Mesenchymal stem cell (in vitro differentiated cells and primary cell): ENCODE measurements at places on chromosomes 13 and 19.

- DNase-seq = no peak
These were observed 24.3 kb downstream of the CCNA1 start for GRCh38 chr13:36456577-36456976.

GRCh38 chr19:13077240-13077639 lies 25.4 kb downstream of the LYL1 start:
- no peak for DNase-seq

DNA sequence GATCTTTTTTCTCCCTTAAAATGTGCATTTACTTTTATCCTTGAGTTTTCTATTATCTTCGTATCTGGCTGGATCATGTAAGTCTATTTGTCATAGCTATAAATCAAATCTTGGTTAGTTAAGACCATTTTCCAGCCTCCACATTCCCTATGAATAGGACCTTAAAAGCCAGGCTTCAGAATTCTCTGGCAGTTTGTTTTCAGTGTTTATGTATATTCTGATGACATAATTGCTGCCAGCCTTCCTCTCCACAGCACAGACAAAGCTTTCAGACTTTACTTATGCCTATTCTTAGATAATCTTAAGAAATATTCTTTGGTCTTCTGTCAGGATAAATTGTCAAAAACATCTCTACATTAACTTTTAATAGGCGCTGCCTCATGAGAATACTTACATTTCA lies 870.8 kb upstream of the SPRY2 start:
- DNase-seq = peak; percentile 30

- DNase-seq = no peak
These were observed 5.1 kb downstream of the RGCC start for GRCh38 chr13:41462427-41462826.

- no peak for DNase-seq
These were observed 8.5 kb downstream of the TBC1D4 start for GRCh38 chr13:75473468-75473867.

DNA sequence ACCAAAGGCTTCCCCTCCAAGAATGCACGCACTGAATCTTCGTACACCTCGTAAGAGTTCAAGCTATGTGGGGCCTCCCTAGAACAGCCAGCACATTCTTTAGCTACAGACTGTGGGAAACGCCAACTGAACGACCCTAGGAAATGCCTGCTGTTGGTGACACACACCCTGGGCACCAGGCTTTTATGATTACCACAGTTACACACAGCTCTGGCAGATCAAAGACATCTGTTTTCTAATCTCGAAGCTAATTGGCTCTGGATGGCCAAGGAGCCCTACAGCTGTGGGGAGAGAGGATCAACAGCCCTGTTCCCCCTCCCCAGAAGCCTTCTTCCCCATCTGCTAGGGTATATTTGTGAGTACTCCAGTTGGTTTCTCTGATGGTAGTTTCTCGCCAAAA lies 123.0 kb downstream of the COL4A1 start:
- no peak for DNase-seq

GRCh38 chr19:43914051-43914450 lies 21.0 kb downstream of the ZNF45 start:
- DNase-seq = no peak

DNA sequence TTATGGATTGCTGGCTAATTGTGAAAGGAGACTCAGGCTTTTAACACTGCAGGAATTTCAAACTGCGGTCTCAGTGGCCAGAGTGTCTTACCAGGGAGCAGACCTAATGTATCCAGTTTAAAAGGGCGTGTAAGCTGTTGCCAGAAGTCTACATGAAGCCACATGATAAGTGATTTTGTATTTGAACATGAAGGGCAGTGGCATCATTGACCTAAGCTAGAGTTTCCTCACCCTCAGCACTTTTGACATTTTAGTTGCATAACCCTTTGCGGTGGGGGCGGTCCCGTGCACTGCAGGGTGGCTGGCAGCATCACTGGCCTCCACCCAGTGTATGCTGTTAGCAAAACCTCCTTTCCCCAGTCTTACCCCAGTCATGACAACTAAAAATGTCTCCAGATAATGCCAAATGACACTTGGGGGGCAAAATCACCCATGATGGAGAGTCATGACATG lies 23.7 kb upstream of the GPR18 start:
- DNase-seq = no peak

DNA sequence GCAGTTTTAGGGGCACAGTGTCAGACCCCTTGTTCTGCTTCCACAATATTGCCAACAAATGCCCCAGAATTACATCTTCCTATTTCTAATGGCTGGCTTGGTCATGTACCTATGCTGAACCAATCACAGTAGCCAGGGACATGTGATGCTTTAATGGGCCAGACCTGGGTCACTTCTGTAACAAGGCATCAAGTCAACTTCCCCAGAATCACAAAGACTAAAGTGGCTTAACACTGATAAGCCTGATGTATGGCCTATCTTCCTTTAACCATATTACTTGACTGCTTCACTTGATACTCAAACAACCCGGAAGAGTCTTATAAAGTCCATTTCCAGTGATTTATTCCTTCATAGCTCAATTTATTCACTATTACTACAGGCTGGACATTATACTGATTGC lies 19.6 kb downstream of the LNX2 start:
- DNase-seq = no peak

- peak; percentile 93 for DNase-seq
These were observed 8.6 kb downstream of the ZBTB7A start for GRCh38 chr19:4057931-4058692.

GRCh38 chr19:41302624-41303351 lies 7.2 kb upstream of the CCDC97 start:
- no peak for DNase-seq

DNA sequence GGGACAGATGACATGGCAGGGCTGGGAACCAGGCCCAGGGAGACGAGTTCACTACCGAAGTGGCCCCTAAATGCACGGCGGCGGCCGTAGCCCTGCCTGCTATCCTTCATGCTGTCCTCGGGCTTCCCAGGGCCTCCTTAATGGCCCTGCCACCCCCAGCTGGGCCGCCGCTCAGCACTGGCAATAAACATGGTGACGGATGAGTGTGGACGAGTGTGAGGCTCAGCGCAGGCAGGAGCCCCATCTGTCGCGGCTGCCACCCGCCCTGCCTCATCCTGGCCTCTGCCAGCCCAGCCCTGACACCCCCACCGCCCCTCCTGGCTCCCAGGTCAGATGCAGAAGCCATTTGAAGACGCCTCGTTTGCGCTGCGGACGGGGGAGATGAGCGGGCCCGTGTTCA lies 13.6 kb downstream of the PIN1 start:
- DNase-seq = no peak

- DNase-seq = peak; percentile 98
These were observed 10.5 kb upstream of the SMG9 start for GRCh38 chr19:43765109-43765876.

GRCh38 chr19:11535792-11536595 lies 2.7 kb upstream of the CNN1 start:
- peak; percentile 91 for DNase-seq

DNA sequence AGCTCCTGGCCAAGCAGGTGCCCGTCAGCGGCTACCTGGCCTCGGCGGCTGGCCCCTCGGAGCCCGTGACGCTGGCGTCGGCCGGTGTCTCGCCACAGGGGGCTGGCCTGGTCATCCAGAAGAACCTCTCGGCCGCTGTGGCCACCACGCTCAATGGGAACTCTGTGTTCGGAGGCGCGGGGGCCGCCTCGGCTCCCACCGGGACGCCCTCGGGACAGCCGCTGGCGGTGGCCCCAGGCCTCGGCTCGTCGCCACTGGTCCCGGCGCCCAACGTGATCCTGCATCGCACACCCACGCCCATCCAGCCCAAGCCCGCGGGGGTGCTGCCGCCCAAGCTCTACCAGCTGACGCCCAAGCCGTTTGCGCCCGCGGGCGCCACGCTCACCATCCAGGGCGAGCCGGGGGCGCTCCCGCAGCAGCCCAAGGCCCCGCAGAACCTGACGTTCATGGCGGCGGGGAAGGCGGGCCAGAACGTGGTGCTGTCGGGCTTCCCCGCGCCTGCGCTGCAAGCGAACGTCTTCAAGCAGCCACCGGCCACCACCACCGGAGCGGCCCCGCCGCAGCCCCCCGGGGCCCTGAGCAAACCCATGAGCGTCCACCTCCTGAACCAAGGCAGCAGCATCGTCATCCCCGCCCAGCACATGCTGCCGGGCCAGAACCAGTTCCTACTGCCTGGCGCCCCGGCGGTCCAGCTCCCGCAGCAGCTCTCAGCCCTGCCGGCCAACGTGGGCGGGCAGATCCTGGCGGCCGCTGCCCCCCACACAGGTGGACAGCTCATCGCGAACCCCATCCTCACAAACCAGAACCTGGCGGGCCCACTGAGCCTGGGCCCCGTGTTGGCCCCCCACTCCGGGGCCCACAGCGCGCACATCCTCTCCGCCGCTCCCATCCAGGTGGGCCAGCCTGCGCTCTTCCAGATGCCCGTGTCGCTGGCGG lies 33.0 kb upstream of the EHD2 start:
- DNase-seq = no peak

DNA sequence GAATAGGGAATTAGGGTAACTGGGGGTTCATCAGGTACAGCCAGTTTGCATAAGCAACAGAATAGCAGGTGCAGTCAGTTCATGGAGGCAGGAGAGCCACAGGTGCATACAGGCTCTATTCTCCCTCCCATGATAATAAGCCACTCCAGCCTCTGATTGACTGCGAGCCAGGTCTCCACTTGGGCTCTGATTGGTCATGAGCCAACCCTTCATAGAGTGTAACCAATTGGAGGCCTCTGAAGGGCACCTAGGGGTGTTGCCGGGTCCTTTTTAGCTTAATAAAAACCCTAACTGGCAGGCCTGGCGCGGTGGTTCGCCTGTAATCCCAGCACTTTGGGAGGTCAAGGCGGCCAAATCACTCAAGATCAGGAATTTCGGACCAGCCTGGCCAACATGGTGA lies 8.7 kb upstream of the CKM start:
- DNase-seq = no peak

GRCh38 chr13:33096886-33097605 lies 80.8 kb downstream of the KL start:
- DNase-seq = no peak

- no peak for DNase-seq
These were observed 1439.0 kb upstream of the SPRY2 start for GRCh38 chr13:81779876-81780275.

DNA sequence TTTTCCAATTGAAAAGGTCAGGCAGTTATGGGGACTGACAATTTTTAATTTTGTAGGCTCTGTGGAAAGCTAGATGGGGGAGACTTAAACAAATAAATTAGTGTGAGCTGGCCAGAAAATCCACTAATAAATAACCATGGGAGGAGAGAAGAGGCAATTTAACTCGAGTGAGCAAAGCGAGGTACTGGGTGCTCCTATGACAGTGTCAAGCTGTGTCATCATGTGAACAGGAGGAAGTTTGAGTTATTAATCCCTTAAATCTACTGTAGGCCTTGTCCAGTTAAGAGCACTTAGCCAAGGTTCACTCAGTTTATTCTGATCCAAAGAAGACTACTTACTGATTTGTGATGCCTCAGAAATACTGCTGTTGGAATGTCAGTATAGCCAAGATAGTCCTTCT lies 122.8 kb downstream of the OXGR1 start:
- no peak for DNase-seq

DNA sequence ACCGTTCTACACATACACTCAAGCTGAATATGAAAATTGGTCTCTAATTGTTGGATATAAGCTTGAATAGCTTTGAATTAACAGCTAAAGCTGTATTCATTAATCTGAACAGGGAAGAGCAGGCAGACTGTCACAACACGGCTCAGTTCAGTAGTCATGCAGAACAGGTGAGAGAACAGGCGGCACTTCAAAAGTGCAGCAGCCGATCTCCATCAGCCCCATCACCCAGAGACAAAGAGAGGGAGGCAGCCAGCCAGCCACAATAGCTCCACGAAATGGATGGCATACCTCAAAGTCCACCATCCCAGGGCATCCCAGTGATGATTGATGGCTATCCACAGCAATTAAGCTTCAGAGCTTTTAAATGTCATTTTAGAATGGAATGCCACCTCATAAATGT lies 419.2 kb downstream of the OLFM4 start:
- DNase-seq = no peak

GRCh38 chr13:45928843-45929242 lies 77.3 kb upstream of the SIAH3 start:
- DNase-seq = no peak

- DNase-seq = no peak
These were observed 3.5 kb upstream of the OBI1 start for GRCh38 chr13:78662467-78662866.

DNA sequence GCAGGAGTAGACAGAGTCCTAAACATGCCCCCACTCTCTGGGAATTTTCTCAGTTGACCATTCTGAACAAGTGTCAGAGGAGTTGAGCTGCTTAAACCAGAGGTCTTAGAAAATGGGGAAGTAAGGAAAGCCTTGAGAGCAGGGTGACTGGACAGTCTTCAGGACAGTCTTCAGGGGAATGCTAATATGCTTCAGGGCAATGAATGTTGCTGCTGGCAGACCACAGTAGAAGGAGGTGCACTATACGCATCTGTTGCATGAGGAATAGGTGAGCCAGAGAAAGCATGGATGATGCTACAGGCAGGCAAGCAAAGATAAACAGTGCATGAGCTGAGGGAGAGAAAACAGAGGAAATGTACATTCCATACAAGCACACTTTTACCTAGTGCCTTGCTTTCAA lies 196.6 kb upstream of the GPR12 start:
- DNase-seq = no peak

DNA sequence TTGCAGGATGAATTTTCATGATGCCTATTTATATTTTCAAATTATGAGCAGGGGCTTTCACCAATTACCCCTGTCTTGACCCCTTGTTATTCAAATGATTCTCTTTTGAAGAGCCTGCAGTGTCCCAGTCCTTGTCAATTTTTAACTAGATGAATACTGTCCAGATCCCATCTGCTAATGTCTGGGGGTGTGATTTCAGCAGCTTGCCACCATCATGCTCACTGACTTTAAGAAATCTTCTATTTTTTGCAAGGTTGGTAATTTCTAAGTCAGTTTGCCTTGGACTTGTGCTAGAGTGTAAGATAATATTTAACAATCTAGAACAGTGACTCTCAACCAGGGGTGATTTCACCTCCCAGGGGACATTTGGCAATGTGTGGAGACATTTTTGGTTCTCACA lies 106.0 kb downstream of the CACNA1A start:
- DNase-seq = no peak

GRCh38 chr19:32233885-32234284 lies 111.5 kb upstream of the ZNF507 start:
- DNase-seq = no peak

DNA sequence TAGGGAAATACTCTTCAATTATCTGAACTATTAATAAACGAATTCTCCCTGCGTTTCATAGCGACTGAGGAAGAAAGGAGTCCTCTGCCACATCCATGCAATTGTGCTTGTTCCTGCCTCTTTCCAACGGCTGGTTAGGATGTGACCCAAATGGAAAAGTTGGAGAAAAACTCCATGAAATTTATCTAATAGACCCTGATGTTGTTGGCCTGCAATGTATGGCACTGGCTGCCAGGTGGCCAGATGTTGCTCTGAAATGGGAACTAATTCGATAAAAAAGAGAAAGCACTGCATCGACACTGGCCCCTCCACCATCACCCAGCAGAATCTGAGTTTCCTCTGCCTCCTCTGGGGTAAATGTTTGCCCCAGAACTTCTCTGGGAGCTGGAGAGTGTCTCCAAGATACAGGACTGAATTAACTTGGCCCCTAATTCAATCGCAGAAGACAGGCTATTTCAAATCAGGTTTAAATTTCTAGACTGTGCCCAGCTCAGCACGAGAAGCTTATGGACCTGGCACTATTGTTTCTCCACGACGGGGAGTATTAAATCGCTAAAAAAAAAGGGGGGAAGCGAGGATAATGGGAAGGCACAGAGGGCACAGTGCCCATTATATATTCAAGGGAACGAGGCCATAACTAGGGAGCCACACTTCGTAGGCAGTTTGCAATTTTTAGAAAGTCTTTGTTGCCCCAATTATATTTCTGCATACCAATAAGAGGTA lies 103.9 kb downstream of the ZIC5 start:
- no peak for DNase-seq

GRCh38 chr19:5829567-5830310 lies 9.8 kb downstream of the FUT6 start:
- no peak for DNase-seq
